ENCODE measurements at places on chromosomes 12 and 14. TPM values are rescaled to one million over a fixed set of nuclear protein-coding genes. Genes with fewer than 3 reads are reported as not detected.

GRCh38 chr12:42792265-42792664 lies 202.7 kb upstream of the PRICKLE1 start:
- DNase-seq, result no peak

DNA sequence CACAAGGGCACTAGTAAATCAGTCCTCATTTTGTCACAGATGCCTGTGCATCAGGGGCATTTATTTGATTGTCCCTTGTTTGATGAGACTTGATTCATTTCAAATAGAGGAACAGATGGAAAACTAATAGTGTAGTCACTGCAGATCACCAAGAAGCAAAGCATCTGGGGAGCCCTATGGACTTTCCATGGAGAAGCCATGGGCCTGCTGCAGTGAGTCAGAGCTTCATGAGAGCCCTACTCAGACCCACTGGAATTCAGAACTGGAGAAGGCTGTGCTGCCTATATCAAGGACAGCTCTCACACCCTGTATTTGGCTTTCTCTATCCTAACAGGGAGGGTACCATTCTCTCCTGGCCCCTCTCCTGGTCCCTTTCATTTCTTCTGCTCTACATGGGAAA lies 126.2 kb downstream of the GRIP1 start:
- DNase-seq, result no peak

Gene POTEM
- total RNA-seq, result not detected

DNA sequence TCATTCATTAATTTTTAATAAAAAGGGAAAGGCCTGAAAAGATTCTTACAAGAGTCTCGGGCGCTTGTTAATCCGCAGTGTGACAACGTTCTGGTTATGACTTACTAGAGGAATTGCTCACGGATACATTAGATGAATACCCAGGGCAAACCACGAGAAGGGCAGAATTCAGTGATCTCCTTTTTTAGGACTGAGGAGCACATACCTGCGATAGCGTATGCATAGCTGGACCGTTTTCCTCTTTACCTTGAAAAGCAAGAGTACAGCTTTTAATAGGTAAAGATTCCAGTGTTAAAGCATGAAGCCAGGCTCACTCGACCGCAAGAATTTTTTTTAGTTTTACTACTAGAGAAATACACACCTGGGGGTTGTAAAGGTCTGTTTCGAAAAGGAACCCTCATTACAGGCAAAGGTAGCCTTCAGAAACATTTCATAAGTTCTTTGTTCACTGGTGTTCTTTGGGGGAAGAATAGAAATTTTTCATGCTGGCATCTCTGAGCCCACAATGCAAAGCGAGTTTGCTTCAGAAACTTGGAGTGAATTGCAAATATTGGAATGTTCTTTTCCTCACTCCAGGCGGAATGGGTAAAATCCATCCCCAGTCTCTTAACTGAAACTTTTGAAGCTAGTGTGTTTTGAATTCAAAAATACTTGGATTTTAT lies 953 bp downstream of the MAPK1IP1L start:
- no peak for DNase-seq

DNA sequence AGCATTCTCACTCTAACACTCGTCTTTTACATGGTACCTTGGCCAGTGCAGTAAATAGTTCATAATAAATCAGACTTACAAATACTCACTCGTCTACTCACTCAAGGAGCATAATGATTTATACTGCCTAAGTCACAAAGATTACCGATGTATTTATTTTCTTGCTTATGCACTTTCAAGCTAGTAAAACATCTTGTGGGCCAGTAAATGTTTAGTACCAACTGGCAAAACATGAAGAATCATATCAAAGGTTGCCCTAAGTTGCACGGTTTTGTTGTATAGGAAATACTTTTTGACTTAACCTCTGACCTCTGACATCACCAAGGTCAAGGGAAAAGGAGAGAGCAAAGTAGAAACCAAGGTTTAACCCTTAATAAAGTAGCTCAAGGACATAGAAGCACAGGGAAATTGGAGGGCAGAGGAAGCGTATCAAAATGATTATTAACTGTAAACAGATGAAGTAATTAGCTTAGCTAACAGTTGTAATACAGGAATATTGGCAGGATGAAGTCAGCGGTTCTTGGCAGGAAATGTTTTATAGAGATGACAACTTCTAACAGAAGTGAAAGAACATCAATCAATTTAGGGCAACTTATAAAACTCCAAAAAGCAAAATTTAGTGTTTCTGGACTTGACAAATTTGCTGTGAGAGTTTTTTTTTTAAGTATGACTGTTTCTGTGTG lies 131.9 kb downstream of the HMGA2 start:
- DNase-seq, result no peak

DNA sequence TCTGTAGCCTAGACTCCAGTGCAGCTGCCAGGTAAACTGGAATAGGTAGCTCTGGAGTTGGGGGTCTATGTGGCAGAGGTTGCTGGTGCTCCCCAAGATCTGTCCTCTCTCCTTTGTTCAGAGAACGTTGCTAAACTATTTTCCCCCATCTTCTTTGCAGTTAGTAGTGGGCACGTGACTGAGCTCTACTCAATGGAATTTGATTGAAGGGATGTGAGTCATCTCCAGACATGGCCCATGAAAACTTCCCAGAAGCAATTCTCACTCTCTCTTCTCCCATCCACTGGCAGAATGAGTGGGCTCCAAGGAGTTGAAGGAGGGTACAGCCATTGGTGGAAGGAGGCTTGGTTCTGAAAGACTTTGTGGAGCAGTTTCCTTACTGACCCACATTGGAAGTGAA lies 44.0 kb downstream of the PAH start:
- DNase-seq, result no peak

GRCh38 chr14:20873370-20874177 lies 17.6 kb upstream of the RNASE3 start:
- DNase-seq, result peak; percentile 85

Gene PLBD1
- total RNA-seq, result 1.1 TPM

- DNase-seq, result no peak
Observed at GRCh38 chr12:56021889-56022497, 1.1 kb downstream of the IKZF4 start.

Gene PSMB5
- 49.0 TPM for total RNA-seq

- DNase-seq, result no peak
Observed at GRCh38 chr12:117126335-117126734, 27.1 kb upstream of the TESC start.

Gene VAMP1
- 65.5 TPM for total RNA-seq

DNA sequence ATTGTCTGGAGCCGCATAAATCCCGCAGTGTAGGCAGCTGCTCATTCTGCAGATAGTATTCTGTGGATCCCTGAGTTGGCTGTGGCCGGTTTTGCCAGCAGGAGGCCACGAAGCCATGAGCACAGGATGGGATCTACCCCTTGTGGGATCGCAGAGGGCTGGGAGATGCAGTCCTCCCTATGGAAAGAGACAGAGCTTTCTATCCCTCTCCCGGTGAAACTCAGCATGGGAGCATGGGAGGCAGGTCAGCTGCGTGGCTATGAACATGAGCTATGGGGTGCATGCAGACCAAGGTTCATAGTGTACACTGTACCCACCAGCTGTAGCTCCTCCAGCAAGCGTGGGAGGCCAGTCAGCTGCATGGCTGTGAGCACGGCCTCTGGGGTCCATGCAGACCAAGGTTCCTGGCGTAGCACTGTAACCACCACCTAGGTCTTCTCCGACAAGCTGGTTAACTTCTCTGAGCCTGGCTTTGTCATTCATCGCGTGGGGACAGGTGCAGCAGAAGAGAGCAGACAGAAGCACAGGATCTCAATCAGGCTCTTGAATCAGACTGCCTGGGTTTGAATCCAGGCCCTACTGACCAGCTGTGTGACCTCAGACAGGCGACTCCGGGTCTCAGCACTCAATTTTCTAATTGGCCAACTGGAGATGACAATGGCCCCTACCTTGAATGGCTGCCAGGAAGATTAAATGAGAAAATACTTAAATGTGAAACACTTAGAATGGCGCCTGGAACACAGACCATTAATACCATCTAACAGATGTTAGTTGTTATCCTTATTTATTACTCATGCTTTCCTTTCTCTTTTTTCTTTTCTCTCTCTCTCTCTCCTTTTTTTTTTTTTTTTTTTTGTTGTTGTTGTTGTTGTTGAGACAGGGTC lies 6.0 kb downstream of the BDKRB1 start:
- no peak for DNase-seq

Gene PIP4P1
- total RNA-seq, result 42.4 TPM

- DNase-seq, result no peak
Observed at GRCh38 chr14:55062517-55063351, 11.3 kb downstream of the MAPK1IP1L start.

Gene SYNDIG1L
- not detected for total RNA-seq

Gene CDKN3
- 64.8 TPM for total RNA-seq

DNA sequence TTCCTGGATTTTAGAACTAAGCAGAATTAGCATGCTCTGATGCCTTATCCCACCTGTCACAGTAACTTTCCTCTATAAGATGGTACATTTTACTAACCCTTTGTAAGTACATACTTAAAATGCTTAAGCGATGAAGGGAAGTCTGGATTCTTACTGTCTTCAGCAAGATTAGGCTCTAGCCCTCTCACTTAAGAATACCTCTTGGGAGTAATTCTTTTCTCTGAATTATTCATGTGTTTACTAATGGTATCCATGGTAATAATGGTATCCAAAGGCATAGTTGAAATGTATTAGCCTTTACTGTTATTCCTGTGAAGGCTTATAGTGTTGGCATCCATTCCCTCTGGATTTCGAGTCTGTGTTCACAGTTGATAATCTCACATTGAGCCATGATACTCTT lies 176.9 kb downstream of the MON2 start:
- no peak for DNase-seq

Gene SYT10
- total RNA-seq, result not detected

Gene POU6F1
- 20.6 TPM for total RNA-seq

Gene MIP
- total RNA-seq, result not detected

Gene KCNA1
- total RNA-seq, result not detected

GRCh38 chr12:119828300-119828699 lies 48.8 kb downstream of the CIT start:
- DNase-seq, result no peak

All from activated naive CD8-positive, alpha-beta T cell treated with anti-CD3 and anti-CD28 coated beads, Interleukin-2, amount 10 ng/mL, durations not matched to agents 7 days and 5 days (primary cell).